ENCODE measurements at places on chromosomes 1 and 21.

DNA sequence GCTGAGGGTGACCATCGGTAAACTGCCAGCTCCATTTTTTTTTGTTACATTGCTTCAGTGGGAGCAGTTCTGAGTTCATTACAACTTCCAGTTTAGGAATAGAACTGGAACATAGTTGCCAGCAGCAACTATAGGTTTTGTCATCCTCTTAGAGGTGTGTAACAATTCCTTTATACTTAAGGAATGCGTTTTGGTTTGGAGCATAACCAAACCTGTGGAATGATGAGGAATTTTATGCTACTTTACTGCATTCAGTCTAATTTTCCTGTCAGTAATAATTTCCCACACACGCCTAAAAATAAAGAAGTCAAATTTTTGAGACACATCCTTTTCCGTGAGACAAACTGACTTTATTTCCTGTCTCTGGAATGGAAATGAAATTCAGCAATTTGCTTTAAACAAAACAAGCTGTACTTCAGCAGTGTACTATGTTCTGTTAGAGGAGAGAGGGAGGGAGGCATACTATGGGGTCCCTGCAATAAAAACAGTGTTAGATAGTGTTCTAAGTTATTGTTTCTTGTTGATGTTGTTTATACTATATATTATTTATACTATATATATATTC is 4.8 kb upstream of the AMPD1 start:
- DNase-seq = no peak

GRCh38 chr1:226645279-226645976 is 93.7 kb downstream of the ITPKB start:
- DNase-seq = no peak

DNA sequence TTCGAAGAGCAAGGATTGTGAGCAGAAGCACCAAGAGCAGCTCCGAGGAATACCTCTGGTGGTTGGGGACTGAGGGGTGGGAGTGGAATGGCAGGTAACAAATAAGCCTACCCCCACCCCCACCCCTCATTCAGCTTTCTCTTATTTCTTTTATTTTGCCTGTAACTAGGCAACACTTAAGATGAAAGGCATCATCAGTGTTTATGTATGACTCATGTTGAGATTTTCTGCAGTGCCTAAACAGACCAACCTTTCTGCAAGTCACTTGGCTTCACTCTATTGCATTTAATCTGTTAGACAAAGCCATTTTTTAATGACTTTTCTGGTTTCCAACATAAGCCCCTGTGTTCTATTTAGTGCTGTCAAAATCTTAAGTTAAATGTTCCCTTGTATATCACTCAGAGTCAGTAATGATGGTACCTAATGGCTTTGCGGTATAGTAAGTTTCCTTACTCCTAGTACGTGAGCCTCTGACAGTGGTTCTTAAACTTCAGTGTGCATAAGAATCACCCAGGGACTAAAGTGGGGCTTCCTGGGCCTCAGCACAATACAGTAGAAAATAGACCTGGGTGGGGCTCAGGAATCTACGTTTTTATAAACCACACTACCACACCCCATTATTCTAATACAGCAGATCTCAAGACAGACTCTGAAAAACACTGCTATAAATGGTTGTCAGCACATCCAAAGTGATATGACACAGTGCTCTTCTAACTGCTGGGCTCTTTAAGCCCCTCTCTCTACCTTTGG is 19.9 kb downstream of the CASQ2 start:
- DNase-seq = peak; percentile 39

GRCh38 chr1:56709995-56710394 is 64.9 kb downstream of the PRKAA2 start:
- no peak for DNase-seq

- DNase-seq = no peak
Measured at GRCh38 chr1:174324939-174325338, 122.8 kb upstream of the GPR52 start.

- DNase-seq = no peak
Measured at GRCh38 chr1:216682752-216683151, 40.5 kb downstream of the ESRRG start.

- DNase-seq = no peak
Measured at GRCh38 chr1:244445320-244446181, 6.2 kb downstream of the ADSS2 start.

DNA sequence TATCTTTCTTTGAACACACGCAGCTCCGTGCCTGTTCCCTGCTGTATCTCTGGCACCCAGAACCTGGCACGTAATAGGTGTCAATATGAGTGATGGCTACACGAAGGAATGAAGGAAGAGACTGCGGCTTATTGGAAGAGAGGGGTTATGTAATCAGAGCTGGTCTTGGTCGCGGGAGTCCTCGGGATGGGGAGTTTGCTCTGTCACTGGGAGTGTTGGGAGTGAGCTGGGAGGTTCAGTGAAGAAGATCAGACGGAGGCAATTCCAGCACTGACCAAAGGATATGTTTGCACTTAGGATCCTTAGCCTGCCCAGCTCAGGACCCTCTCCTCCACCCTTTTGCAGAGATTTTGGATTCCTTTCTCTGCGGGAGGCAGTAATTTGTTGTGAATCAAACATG is 709.1 kb downstream of the PTPRU start:
- DNase-seq = no peak

- DNase-seq = no peak
Measured at GRCh38 chr1:7753641-7754040, 17.5 kb upstream of the VAMP3 start.

GRCh38 chr1:160236806-160237205 is 25.5 kb downstream of the DCAF8 start:
- no peak for DNase-seq

DNA sequence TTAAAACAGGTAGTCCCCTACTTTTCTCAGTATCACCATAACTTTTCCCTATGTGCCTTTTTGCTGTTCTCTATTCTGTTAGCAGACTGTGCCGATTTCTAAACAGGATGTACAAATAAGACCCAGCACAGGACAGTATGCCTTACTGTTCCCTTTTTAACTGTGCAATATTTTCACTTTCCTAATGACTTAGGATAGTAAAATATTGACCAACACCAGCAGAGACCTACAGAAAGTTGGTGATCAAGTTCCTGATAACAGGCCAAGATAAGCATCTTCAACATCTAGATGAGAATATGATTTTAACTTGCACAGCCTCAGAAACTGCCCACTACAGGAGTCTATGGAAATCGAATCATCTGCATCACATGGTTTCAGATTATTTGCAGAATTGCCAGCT is 42.0 kb downstream of the ADSS2 start:
- no peak for DNase-seq

DNA sequence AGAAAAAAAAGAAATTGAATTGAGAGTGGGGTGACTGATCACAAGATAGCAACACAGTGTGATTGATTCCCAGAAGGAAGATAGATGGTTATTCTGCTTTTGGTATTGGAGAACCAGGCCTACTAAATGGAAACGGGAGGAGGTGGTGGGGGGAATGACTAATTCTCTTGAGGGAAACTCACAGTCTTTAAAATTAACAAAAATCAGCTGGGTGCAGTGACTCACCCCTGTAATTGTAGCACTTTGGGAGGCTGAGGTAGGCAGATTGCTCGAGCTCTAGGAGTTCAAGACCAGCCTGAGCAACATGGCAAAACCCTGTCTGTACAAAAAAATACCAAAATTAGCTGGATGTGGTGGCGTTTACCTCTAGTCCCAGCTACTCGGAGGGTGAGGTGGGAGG is 134.6 kb upstream of the PDE4B start:
- DNase-seq = no peak

Data from fibroblast of pulmonary artery (primary cell).